Coronary artery (tissue), 2 donors: ENCODE measurements at places on chromosomes 6 and 20.

DNA sequence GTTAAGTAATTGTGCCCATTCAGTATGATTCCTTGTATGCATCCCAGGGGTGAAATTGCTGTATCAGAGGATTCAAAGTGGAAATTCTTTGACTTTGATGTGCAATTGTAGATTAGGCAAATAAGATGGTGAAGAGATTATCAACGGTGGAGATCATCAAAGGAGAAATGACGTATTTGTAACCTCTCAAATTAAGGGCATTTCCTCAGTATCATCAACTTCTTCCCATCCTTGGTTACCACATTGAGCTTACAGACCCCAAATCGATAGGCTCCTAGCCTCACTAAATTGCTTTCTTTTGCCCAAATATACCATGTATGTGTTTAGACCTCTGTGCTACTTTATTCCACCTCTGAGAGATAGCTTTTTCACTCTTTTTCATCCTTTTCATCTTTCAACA lies 213.1 kb upstream of the ZFP64 start:
- no peak for DNase-seq

DNA sequence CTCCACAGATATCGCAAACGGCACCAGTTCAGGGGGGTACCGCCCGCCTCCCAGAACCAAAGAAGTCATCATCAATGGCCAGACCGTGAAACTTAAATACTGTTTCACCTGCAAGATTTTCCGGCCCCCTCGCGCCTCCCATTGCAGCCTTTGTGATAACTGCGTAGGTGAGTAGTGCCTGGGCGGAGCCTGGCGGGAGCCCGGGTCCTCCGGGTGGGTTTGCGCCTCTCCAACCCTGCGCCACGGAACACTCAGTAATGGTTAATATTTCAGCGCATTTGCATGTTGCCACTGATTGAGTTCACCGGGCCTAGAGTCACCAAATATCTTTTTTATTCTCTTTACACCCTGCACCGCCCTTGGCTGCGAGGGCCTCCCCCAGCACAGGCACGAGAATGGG lies 212.0 kb downstream of the ZDHHC14 start:
- DNase-seq, result no peak

- no peak for DNase-seq
These were observed 436.1 kb downstream of the BTBD3 start for GRCh38 chr20:12353842-12354241.

- peak; percentile 52 for DNase-seq
These were observed 14.0 kb upstream of the APMAP start for GRCh38 chr20:25006431-25007167.

- peak; percentile 83 for DNase-seq
These were observed 1.1 kb upstream of the CDC5L start for GRCh38 chr6:44386364-44386928.

GRCh38 chr20:4666001-4666479 lies 55.7 kb upstream of the PRND start:
- no peak for DNase-seq

- DNase-seq, result peak; percentile 80
These were observed 128.5 kb upstream of the CDYL start for GRCh38 chr6:4647414-4648365.

- DNase-seq, result no peak
These were observed 562.3 kb upstream of the POU3F2 start for GRCh38 chr6:98272060-98272459.

DNA sequence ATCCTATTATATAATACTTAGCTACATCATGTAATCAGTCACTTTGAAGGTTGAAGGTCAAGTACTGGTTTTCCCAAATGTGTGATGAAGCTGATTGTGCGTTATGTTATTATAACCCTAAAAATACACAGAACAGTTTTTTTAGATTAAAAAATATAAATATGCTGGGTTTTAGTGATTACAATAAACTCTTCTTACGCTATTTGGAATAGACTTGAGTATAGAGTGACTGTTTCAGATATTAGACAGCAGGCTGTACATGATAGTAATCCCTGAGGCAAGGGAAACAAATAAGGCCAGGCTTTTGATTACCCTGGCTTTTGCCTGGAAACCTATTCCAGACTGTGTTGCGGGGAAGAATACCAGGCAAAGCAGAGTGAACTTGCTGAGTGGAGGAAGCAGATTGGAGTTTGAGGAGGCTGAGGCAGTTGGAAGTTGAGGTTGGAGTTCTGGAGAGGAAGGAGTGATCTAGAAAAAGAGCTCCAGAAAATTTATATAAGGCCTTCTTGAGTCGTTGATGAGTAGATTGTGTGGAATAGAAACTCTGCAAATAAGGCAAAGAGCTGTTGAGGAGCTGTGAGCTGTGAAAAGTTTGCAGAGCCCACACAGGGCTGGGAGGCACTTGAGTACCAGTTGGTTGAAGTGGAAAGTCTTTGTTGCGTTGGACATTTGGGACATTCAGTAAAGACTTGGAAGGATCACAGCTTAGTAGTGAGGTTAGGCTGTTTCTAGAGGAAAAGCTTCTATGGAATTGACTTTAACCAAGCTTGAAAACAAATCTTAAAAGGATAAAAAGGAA lies 26.4 kb downstream of the MAP3K4 start:
- no peak for DNase-seq

DNA sequence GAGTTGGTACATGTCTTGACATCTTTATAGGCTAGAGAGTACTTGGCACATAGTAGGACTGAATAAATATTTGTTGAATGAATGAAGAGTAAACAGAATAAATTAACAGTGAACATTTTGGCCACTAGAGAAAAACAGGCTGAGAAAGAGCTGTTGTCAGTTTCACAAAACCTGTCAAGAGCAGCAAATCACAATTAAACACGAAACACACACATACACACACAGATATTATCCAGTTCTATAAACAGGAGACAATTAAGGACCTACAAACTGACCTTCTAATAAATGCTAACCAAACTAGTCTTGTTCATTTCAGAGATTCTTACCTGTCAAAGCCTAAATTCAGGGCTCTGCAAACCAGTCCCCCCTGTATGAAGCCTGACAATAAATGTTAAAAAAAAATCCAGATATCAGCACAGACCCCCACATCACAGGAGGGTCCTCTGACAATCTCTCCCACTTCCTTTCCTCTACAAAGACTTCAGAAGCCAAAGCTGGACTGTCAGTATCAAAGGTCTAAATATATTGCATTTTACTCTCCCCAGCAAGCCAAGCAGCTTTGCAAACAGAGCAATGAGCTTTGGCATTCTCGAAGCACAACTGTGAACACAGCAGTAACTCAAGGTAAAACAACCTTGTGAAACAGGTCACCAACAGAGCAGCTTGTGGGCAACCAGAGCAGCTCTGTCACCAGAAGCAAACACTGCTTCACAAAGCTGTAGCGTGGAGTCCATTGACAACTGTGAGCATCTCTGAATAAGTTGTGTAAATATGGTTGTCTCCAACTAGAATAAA lies 229.9 kb downstream of the TBXT start:
- peak; percentile 19 for DNase-seq

DNA sequence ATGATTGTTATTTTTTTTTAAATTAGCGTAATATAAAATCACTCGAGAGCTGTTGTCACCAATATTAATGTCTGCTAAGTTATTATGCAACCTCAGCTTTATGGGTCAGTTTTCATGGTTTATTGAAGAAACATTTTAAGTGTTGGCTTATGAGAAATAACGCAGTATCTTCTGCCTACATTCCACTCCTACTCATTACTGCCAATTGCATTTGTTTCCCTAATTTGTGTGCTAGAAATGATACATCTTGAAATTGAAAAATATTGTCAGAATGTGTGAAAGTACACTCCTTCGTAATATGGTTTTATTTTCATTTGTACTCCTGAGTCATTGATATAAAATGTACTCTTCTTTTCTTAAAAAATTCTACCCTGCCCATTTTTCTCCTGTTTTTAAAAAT lies 333.3 kb upstream of the HSF2 start:
- DNase-seq, result no peak

DNA sequence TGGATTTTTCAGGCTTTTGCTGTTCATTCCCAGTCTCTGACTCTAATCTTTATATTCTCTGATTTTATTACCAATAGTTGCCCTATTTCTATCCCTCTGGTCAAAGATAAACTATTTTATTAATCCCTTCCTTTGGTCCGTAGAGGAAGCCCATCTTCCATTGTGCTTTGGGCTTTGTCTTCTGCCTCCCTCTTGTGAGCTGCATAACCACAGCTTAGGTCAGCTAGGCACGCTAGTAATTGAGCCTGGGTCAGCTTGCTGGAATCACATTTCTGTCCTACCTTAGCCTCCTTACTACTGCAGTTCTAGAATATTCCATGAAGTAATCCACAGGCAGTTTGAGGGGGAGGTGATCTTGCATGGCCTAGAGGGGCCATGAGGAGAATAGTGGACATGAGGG lies 49.4 kb downstream of the TRMT11 start:
- DNase-seq, result no peak

DNA sequence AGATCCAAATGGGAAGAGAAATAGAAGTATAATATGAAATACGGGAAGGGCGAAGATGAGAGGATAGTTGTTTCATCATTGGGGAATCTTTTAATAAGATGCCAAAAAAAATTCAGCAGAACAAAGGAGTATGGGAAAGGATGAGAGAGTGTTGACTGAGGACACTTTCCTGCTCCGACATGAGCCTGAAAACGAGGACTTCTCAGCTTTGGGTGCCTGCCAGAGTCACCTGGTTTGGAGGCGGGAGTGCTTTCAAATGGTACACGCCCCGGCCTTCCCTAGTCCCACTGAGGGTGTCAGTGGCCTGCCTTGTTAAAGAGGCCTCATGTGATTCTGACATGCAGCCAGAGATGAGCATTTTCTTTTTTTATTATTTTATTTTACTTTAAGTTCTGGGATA lies 250.9 kb downstream of the ANKRD60 start:
- DNase-seq, result no peak

GRCh38 chr20:23285536-23285935 lies 65.1 kb upstream of the NXT1 start:
- peak; percentile 49 for DNase-seq

- no peak for DNase-seq
These were observed 322.8 kb upstream of the GJE1 start for GRCh38 chr6:141809901-141810300.

- no peak for DNase-seq
These were observed 496 bp downstream of the GRM4 start for GRCh38 chr6:34145161-34146020.

DNA sequence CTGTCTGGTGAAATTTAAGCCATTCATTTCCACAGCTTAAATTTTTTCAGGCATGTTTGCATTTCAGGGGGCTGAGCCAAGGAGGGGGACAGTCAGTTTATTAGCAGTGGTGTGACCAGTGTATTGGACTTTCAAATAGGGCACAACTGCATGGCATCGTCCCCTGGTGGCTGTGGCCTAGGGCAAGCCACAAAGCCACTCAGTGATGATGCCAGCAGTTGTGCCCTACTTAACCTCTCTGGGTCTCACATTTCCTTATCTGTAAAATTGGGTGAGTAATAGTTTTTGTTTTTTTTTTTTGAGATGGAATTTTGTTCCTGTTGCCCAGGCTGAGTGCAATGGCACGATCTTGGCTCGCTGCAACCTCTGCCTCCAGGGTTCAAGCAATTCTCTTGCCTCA lies 48.0 kb downstream of the CDC5L start:
- no peak for DNase-seq

- DNase-seq, result peak; percentile 75
These were observed 25.6 kb upstream of the FUCA2 start for GRCh38 chr6:143536866-143537691.

DNA sequence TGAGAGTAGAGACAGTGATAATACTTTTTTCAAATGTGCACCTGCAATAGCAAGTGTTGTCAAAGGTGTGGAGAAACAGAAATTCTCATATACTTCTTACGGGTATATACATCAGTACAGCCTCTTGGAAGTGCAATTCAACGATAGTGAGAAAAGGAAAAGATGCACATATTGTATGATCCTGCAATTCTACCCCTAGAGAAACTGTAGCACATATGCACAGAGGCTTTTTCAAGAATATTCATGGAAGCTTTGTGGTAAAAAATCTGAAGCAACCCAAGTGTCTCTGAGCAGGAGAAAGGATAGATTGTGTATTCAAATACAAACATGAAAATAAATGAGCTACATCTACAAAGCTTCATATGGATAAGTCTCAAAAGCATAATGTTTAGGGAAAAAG lies 94.7 kb upstream of the PREP start:
- DNase-seq, result no peak

DNA sequence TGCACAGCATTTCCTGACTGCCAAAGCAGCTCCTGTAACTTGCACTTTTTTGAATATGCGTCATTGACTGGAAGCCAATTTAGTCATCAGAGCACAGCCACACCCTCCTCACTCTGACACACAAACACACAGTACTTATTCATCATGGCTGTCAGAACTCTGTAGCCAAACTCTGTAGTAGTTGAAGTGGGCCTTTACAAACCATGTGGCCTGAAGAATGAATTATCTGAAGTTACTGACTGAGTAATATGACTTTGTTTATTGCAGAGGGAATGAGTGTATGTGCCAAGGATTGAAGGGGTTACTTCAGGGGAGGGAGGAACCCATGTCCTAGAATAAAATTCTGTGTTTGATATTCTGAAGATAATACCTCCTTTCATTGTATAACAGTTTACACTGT lies 102.7 kb downstream of the FIG4 start:
- no peak for DNase-seq

- DNase-seq, result no peak
These were observed 54.1 kb downstream of the RREB1 start for GRCh38 chr6:7161845-7162244.

GRCh38 chr6:150723857-150724256 lies 124.2 kb downstream of the PLEKHG1 start:
- no peak for DNase-seq

DNA sequence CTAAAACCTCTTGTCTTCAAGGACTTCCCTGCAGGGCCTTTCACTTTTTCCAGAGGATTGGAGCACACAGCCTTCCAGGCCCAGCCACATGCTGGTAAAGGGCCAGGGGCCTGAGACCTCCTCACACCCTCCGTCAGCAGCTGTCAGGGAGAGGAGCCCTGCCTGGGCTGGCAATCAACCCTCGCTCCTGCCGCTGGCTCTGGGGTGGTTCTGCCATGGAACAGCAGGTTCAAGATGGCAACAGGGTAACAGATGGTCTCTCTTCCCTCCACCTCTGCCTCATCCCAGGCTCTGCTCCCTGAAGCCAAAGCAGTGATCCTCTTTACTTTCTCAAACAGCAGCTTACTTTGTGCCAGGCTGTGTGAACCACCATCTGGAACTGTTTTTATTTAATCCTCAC lies 23.8 kb downstream of the PCNA start:
- DNase-seq, result peak; percentile 35
